ENCODE measurements at places on chromosomes 7 and 10.

GRCh38 chr7:55245271-55245723 is 119.8 kb upstream of the LANCL2 start:
- DNase-seq: no peak

GRCh38 chr10:62047960-62048383 is 146.5 kb downstream of the ARID5B start:
- no peak for DNase-seq

GRCh38 chr10:71726580-71727104 is 7.1 kb upstream of the C10orf105 start:
- DNase-seq: no peak

DNA sequence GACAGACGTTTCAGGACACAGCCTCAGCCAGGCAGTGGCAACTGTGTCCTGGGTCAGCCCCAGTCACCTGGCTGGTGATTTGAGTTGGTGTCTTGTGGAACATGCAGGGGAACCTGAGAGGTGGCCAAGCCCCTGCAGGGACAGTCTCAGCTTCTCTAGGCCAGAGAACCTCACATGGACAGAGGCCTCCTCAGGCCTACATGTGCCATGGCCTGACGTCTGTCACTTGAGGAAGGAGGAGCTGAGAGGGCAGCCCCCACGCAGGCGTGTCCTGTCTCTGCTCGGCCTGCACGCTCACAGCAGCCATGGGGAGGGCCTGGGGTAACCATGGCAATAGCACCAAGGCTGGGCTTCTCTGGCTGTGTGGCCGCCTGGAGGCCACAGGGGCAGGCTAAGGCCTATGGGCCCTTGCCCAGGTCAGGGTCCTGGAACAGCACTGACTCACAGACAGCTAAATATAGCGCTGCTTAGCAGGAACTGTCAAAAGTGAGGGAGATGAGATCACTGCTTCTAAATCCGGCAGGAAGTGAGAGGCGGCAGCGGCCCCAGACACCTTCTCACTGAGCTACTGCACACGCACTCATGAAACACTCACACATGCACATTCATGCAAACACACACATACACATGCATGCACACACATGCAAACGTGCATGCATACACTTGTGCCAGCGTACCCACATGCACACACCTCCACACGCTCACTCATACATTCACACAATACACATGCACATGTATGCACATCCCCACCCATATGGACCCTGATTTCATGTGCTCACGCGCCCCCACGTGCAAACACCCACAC is 57.0 kb downstream of the YKT6 start:
- DNase-seq: peak; percentile 57

GRCh38 chr7:29957521-29958310 is 31.9 kb downstream of the SCRN1 start:
- DNase-seq: no peak

DNA sequence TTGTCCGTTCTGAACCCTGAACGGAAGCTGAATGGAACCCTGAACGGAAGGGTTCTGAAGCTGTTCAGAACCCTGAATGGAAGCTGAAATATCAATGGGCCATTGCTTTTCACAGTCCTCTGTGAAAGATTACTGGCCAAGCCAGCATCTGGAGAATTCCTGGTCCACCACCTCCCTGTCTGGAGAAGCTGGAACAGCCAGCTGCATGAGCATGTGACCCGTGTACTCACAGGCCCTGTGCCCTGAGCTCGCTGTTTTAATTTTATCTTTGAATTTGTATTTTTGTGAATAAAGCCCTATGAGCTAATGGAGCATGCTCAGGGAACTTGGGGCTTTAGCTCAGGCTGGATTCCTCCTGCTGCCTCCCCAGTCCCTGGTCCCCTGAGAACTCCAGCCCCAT is 37.2 kb downstream of the HTRA1 start:
- DNase-seq: no peak

DNA sequence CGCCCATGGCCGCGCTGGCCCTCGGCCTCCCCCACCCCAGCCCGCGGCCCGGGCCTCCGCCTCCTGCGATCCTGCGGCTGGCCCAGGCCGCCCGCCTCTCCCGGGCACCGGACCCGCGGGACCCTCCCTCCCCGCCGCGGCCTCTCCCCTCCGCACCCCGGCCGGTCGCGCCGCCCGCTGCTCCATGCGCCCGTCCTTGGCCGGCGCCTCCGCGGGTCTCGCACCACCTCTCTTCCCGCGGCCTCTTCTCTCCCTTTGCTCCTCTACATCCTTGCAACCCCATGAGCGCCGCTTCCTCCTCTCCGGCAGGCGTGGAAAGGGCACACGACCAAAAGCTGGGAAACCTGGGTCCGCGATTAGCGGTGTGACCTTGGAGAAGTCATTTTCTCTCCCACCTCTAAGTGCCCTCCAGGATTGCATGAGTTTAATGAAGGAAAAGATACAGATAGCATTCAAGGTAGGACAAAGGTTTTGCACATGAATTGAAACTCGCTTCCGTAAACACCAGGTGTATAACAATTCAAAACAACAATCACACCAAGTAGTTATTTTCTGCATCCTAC is 448 bp upstream of the SRPK2 start:
- DNase-seq: peak; percentile 4

DNA sequence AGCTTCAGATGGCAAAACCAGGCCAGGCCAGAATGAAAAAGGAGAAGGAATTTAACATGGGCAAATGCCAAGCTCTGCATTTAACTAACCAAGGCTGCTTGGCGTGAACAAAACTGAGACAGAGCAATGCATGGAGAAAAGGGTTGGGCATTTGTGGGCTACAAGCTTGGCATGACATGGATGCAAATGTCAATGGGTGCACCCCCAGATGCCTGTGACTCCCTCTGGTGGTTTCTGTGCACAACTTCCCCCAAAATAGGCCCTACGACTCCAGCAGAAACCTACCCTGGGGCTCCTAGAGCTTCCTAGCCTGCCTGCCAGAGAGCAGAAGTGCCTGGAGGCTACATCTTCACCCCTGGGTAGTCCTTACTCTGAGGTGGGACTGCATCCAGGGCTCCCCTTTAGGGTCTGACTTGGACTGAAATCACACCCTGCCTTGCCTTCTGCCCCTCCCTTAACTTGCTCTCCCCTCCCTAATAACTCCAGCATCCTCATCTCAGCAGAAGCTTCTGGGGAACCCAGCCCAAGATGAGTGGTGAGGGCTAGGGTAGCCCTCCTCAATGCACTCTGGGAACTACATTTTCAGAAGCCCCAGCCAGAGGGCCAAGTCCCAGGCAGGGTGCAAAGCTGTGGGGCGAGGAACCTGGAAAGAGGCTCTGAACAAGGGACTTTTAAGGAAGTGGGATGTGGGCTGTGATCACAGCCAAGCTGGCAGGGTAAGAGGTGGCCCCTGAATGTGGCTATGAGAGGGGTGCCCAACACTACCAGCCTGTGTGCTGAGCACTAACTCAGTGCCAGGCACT is 11.3 kb downstream of the GPRIN2 start:
- DNase-seq: no peak

DNA sequence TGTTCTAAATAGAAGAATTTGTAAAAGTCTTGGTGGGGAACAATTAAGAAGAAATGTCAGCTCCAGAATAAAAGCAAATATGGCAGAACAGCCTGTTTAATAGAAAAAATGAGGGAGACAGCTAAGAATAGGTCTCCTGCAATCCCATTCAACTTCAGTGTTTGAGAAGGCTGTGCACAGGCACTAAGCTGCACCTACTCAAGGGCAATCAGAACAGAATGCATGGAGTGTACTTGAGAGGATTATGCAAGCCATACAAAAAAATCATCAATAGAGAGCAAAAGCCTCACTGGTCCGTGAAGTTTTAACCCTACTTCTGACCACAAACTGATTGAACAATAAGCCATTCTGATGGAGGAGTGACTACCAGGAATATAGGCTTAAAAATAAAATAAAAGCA is 690.7 kb upstream of the PCDH15 start:
- no peak for DNase-seq

GRCh38 chr10:51747216-51747615 is 47.8 kb upstream of the CSTF2T start:
- no peak for DNase-seq

- no peak for DNase-seq
Observed at GRCh38 chr7:25854059-25854458, 297.9 kb upstream of the NFE2L3 start.

GRCh38 chr10:46287846-46288477 is 1.2 kb downstream of the ANTXRL start:
- no peak for DNase-seq

DNA sequence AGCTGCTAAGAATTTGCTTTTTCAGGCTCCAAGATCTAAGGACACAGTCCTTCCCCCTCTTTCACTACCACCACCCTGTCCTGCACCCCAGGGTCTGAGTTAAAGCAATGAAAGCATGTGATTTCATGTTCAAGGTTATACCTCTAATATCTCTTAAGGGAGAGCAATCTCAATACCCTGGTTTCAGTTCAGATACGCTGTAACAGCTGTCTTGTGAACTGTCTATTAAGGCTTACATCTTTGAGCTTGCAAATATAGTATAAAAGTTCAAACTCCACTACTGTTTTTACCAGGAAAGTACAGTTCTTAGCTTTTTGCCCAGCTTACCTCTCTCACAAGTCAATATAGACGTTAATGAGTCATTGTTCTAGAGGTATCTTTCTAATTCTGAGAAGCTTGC is 2.6 kb downstream of the CPVL start:
- DNase-seq: no peak

DNA sequence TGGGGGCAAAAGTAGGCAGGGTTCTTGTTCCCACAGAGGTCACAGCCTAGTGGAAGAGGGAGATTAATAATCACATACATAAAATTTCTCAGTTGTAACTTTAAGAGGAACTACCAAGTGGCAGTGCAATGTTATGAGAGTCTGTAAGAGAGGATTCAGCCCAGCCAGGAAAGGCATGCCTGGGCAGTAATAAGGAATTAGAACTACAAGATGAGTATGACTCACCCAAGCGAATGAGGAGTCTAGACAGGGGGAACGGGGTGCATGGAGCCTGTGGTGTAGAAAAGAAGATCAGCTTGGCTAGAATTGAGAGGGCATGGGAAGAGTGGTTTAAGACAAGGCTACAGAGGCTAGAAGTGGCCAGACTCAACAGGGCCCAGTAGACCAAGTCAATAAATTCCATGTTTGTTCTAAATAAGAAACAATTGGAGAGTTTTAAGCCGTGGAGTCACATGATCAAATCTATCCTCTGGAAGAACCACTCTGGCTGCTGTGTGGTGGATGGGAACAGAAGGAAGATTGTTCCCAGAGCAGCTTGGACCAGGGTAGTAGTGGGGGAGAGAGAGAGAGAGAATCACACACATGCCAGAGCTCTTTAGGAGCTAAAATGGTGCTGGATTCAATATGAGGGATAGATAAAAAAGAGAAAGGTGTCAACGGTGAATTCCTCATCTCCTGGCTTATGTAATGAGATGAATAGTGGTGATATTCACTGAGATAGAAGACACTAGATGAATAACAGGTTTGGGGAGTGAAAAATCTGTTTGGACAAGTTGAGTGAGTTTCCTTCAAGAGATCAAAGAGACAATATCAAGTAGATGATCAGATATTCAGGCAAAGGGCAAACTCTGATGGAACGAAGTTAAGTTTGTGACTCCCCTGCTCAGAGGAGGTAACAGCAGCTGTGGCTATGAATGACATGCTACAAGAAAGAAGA is 265.1 kb downstream of the FGFR2 start:
- DNase-seq: no peak

- no peak for DNase-seq
Observed at GRCh38 chr7:158256091-158256816, 331.4 kb downstream of the PTPRN2 start.

DNA sequence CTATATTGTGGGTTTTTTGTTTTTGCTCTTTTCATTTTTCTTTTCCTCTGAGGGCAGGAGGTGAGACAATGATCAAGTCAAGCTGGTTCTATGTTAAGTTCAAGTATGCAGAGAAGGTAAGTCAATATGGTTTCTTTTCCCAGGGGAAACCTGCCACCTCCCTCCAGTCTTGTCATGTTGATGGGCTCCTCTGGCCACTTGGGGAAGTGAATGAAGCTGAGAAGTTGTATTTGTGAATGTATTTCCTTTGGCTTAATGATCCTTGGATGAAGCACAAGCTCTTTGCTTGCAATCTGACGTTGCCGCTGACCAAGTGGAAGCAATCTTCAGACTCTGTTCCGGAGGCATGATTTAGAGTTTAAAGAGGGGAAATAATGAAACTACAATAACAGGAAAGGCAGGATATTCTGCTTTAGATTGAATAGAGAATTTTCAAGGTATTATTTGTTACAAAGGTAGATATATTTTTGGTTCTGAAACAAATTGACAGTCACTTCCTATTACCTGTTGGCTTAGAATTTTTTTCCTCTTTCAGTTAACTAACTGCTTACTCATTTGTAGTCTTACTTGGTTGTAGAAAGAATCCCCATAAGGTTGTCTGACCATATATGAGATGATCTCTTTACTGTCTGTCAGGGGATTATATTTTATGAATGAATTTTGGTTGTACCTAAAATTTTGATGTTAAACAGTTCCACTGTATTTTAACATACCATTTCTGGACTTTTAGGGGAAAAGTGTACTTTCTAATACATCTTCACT is 369.6 kb downstream of the AUTS2 start:
- DNase-seq: no peak

DNA sequence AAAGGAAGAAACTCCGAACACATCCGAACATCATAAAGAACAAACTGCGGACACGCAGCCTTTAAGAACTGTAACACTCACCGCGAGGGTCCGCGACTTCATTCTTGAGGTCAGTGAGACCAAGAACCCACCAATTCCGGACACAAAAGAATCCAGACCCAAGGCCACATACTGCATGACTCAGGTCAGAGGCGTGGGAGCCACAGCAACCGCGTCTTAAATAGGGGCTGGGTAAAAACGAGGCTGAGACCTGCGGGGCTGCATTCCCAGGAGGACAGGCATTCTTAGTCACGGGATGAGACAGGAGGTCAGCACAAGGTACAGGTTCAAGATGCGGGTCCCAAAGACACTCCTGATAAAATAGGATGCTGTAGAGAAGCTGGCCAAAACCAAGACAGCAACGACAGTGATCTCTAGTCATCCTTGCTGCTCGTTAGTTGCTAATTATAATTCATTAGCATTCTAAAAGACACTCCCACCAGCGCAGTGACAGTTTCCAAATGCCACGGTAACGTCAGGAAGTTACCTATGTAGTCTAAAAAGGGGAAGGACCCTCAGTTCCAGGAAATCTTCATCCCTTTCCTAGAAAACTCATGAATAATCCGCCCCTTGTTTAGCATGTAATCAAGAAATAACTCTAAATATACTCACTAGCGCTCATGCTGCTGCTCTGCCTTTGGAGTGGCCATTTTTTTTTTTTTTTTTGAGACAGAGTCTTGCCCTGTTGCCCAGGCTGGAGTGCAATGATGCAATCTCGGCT is 19.3 kb downstream of the AP5Z1 start:
- DNase-seq: no peak

DNA sequence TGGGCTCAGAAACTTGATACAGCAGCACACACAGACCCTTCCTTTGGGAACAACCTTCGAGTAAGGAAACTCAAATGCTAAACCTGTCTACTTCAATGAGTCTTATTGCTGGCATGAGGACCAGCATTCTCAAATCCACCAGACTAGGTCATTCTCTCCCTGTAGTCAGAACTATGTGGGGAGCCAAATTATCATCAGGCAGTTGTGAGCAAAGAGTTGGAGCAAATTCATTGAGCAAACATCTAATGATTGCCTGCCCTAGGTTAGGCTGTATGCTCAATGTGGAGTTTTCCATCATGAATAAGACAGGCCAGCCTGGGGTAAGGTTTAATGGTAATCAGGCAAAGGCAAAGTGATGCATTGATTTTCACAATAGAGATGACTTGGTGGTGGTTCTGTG is 3.6 kb downstream of the EPDR1 start:
- DNase-seq: no peak
